GM04503 (cell line): ENCODE measurements at places on chromosomes 6 and 20.

DNA sequence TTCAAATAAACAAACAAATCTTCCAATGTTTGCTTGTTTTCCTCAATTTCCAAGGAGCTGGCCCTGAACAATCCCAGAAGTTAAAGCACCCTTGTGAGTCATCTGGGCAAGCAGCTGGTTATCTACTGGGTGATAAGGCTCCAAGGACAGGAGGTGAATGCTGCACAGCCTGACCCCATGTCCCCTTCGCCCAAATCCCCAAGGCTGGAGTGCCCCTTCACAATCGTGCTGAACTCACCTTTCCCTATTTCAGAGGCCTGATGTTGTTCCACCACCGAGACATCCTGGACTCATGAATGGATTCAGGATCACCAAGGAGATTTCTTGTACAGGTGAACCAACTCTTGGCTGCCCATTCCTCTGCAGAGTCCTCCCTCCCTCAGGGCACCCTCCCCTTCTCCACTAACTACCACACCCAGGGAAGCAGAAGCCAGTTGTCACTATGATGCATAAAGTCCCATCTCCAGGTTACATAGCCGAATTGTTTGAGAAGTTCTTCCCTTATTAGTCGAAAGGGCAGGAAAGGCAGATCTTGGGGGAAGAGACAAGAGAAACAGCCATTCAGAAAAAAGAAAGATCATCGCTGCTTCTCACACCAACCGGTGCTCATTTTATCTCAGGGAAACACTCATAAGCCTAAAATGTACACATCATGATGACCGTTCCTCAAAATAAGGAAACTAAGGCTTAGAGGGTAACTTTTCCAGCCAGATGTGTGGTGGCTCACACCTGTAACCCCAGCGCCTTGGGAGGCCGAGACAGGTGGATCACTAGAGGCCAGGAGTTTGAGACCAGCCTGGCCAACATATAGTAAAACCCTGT is 138.8 kb upstream of the RREB1 start:
- no peak for DNase-seq

GRCh38 chr20:1266167-1266973 is at the start of gene SNPH:
Gene SNPH (plus strand): TSS chr20:1266294. CDS start chr20:1296240, 29,946 bp downstream.
- DNase-seq: peak; percentile 18

- DNase-seq: no peak
Observed at GRCh38 chr6:29834564-29835436, 7.2 kb downstream of the HLA-G start.

GRCh38 chr6:163367497-163368183 is 46.9 kb upstream of the QKI start:
- no peak for DNase-seq

DNA sequence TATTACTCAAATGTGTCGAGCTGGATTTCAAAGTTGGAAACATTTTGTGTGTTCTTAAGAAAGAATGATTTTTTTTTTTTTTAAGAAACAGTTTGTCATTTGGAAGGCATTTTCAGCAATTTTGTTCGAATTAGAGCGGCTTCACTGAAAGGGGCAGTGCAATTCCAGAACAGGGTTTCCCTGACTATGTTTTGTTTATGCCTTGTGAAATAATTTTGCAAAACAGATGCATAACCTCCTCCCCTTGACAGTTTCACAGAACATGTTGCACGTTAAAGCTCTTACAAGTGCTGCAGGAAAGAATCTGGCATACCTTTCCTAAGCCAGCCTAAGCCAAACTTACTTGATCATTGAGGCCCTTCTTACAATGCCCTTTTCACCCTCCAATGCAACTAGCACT is 216.0 kb upstream of the SSTR4 start:
- no peak for DNase-seq

DNA sequence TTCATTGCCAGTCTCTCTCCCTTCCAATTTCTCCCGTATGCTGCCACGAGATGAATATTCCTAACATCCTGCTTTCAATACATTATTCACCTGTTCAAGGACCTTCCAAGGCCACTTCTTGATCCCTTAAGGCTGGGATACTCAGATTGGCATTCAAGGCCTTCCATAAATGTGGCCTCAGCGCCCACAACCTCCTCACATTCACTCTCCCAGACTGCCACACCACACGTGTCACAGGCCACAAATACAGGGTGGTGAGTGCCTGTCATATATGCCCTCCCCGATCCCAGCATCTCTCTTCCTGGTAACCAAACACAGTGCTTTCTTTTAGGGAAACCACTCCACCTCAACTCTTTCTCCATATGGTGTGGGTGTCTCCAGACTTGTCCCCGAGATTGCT is 55.5 kb downstream of the TTI1 start:
- no peak for DNase-seq

DNA sequence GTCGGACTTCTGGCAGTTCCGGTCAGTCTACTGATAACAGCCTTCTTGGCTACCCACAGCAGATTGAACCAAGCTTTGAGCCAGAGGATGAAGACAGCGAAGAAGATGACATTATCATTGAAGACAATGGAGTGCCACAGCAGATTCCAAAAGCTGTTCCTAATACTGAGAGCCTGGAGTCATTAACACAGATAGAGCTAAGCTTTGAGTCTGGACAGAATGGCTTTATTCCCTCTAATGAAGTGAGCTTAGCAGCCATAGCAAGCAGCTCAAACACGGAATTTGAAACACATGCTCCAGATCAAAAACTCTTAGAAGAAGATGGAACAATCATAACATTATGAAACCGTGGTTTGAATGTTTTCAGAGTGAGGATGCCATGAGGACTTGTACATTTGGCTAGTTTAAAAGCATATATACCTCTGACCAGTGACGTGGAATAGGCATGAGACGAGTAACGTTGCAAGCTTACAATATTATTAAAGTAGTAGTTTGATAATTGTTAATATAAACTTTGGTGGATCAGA is 18.8 kb downstream of the PARD6B start:
- DNase-seq: no peak

DNA sequence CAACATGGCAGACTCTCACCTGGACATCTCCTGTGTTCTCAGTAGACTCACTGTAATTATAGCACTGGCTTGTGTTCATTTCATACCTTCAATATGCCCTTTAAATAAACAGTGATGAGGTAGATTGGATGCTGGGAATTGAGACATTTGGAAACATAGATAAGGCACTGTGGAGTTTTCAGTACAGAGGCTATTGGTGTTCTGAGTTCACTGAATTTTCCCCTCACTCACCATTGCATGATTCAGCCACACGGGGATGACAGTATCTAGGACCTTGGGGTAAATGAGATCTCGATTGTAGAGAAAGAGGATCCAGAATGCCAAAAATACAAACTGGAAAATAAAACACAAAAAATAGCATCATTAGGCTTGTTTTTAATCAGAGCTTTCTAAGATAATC is 12.6 kb downstream of the ADTRP start:
- no peak for DNase-seq

DNA sequence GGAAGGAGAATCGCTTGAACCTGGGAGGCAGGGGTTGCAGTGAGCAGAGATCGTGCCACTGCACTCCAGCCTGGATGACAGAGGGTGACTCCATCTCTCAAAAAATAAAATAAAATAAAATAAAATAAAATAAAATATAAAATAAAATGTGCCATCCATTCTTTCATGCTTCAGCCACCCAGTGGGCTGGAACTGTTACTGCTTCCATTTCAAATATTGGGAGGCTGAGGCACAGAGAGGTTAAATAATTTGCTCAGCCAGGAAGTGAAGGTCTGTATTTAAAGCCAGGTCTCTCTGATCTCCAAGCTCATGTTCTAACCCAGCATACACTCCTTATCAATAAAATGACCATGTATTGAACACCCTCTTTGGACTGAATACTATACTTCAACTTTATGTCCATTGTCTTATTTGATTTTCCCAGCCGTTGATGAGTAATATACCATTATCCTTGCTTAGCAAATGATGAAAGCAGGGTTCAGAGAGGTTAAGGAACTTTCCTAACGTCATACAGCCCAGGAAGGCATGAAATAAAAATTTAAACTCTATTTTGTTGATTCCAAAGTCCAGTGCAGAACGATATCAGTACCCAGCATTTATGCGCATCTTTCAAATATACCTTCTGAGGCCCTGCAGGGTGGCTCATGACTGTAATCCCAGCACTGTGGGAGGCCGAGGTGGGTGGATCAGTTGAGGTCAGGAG is 25.8 kb upstream of the SLC9A8 start:
- DNase-seq: no peak

- no peak for DNase-seq
Observed at GRCh38 chr6:13495112-13495776, 7.8 kb upstream of the GFOD1 start.

DNA sequence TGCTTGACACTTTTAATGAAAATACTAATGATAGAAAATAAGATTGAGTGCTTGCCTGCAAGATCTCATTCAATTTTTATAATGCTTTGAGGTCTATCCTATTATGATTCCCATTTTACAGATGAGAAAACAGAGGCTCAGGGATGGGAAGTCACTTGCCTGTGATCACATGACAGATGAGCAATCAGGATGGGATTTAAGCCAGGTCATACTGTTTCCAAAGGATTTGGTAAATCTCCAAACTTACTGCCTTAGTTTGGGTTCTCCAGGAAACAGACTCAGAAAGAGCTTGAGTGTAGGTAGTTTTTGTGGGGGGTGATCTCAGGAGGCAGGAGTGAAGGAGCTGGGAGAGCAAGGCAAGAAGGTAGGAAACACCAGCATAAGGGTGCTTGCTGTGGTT is 456.3 kb downstream of the MAFB start:
- DNase-seq: no peak

- DNase-seq: peak; percentile 69
Observed at GRCh38 chr6:100833972-100834574, 47.1 kb downstream of the ASCC3 start.

- peak; percentile 98 for DNase-seq
Observed at GRCh38 chr6:11770546-11771466, 7.8 kb downstream of the ADTRP start.

DNA sequence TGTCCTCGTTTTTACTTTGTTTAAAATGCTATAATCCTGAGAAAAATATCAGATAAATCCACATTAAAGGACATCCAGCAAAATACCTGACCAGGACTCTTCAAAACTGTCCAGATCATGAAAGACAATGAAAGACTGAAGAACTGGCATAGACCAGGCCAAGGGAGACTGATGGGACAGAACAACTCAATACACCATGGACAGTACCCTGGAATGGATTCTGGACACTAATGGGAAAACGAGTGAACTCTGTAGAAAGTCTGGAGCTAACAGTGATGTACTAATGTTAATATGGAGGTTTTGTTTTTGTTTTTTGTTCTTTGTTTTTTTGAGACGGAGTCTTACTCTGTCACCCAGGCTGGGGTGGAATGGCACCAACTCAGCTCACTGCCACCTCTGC is 461.4 kb downstream of the CD83 start:
- no peak for DNase-seq

GRCh38 chr6:106609699-106610098 is 19.6 kb downstream of the RTN4IP1 start:
- DNase-seq: no peak

- no peak for DNase-seq
Observed at GRCh38 chr6:157235600-157236039, 87.7 kb downstream of the TMEM242 start.

GRCh38 chr6:138429761-138430160 is 25.7 kb downstream of the HEBP2 start:
- DNase-seq: no peak

DNA sequence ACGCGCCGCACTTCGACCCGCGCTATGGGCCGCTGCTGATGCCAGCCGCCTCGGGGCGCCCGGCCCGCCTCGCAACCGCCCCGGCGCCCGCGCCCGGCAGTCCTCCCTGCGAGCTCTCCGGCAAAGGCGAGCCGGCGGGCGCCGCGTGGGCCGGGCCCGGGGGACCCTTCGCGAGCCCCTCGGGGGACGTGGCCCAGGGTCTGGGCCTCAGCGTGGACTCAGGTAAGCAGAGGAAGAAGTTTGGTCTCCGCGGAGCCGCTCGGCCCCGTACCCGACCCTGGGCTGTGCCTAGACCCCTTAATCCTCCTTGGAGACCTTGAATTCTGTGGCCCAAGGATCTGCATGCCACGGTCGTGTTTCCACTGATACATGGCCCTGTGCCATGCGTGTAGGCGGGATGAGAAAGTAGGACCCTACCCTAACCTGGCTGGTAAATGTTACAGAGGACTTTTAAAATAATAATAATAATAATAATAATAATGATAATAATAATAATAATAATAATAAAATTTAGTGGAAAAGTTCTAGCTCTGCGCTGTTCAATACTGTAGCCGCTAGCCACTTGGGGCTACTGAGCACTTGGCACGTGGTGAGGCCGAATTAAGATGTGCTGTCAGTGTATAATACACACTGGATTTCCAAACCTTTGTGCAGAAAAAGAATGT is 5.6 kb downstream of the VGLL2 start:
- no peak for DNase-seq

DNA sequence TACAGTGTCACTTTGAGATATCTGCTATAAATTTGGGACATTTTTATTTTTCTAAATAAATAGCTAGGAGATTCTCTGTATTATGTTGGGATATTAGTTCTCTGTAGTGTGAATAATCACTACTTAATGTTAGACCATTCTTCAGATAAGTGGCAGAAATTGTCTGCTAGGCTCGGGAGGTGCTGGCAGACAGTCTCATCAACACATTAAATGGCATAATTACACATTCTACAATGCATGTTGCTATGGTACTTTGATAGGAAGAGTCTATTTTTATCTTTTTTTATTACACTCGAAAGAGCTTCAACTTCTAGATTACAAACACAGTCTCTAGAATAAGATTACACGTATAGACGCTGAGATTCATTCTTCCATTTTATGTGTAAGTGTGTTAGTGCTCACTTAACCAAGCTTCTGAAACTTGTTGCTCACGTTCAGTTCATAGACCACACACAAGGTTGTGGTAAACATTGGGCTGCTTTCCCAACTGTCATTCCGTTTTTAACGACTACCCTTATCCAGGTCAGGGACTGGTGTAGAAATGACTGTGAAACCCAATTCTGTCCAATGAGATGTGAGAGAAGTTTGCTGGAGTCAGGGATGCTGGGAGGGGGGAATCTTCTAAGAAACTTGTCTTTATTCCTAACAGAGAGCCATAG is 78.6 kb downstream of the TPBG start:
- no peak for DNase-seq

DNA sequence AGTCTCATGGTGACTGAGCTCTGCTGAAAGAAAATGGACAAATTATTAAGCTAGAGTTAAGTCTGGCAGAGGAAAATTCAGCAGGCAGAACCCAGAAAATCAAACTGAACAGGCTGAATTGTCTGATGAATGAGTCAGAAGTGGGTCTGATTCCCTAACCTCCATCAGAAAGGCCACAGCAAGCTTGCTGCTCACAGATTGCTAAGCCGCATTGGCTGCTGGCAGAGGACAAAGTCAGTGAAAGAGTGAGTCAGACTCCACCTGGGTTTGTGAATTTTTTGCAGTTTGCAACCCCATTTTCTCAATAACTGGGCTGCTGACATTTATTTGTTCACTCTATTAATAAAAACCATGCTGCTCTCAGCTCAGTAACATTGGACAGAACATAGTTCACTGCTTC is 191.3 kb downstream of the EPM2A start:
- DNase-seq: peak; percentile 17
